ENCODE measurements at places on chromosomes 2 and 18. TPM values are rescaled to one million over a fixed set of nuclear protein-coding genes. Genes with fewer than 3 reads are reported as not detected.

- no peak for DNase-seq
Observed at GRCh38 chr18:4806331-4806730, 351.2 kb upstream of the DLGAP1 start.

The OTOS gene
- not detected for total RNA-seq

- no peak for DNase-seq
Observed at GRCh38 chr18:36633961-36634412, 194.8 kb downstream of the TPGS2 start.

The KHK gene
- total RNA-seq = 6.1 TPM

- DNase-seq = no peak
Observed at GRCh38 chr2:119708241-119708640, 29.2 kb downstream of the TMEM177 start.

GRCh38 chr2:46816846-46817726, 98.5 kb downstream of the MCFD2 start:
- DNase-seq = no peak

DNA sequence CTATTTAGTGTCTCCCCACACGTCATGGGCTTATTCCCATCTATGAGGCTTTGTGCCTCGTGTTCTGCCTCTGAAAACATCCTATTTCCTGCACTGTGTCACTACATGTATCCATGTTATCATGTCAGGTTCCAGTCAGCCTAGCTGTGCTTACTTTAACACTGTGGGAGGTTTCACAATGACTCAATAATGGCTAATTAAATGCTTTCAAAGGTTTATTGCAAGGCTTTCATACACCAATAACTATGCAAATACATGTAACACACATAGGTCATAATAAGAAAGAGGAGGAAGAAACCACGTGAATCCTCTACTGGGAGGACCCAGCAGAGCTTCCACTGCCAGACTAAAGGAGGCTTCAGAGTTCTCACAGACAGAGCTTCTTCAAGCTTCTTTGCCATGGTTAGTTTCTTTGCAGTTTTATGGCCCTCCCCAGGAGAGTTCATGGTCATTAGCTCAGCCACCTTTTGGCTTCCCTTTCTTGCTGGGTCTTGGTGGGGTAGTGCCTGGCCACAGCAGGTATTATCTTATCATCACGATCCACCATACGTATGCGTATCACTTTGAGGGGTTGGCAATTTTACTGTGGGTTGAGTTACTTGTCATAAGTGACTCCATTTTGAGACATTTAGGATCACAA, 5.1 kb upstream of the COLEC12 start:
- DNase-seq = no peak

Measured in naive thymus-derived CD4-positive, alpha-beta T cell (primary cell).